Activated T-cell treated with anti-CD3 and anti-CD28 coated beads for 4 hours (primary cell): ENCODE measurements at places on chromosomes 7 and 10.

DNA sequence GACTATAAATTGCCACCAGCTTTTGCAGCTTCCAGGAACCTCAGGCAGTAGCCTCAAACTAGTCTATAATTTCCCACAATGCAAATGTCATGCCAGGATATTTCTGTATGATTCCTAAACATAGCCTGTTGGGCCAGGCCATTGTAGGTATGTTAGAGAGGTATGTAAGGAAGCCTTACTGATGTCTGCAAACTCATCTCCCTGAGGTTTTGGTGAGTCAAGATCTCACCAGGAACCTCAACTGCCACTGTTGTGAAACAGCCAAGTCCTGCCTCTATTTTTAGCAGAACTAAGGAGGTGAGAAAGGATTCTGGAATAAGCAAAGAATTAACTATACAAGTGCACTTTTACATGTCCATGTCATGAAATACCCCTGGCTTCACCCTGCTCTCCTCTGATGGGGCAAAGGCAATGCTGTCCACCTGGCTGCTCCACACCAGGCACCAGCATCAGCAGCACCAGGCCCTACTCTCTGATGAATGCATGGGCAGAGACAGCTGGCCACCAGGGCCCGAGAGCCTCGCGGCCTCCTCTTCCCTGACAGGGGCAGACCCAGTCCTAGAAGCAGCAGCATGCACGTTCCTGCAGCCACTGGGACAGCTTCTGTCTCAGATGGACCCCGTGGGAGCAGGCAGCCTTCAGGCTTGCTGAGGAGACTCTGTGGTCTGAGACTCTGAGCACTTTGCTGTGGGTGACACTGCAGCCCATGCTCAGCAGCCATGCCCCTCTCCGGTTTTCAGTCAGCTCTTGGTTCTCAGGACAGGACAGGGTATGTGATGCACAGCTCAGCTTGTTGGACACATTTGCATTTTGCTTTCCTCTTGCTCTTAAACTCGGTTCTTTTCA, 147.3 kb downstream of the ZMYND11 start:
- no peak for DNase-seq

GRCh38 chr10:79930751-79931150, 18.2 kb downstream of the SFTPD start:
- DNase-seq = no peak

DNA sequence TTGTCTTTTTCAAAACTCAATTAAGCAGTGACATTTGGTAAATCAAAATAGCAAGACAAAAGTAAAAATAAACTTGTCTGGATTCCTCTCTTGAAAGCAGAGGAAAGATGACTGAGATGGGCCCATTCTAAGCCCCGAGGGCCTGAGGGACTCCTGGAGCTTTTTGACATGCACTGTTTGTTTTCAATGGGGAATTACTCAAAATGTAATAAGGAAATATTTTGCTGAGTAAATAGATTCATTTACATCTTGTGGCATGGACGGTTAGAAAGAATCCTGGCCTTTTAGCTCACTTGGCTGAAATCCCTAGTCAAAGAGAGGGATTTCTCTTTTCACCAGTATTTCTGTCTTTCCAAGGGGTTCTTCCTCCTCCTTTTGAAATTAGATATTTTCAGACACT, 108.0 kb downstream of the MKX start:
- DNase-seq = no peak

GRCh38 chr7:69657331-69657730, 59.1 kb downstream of the AUTS2 start:
- no peak for DNase-seq

DNA sequence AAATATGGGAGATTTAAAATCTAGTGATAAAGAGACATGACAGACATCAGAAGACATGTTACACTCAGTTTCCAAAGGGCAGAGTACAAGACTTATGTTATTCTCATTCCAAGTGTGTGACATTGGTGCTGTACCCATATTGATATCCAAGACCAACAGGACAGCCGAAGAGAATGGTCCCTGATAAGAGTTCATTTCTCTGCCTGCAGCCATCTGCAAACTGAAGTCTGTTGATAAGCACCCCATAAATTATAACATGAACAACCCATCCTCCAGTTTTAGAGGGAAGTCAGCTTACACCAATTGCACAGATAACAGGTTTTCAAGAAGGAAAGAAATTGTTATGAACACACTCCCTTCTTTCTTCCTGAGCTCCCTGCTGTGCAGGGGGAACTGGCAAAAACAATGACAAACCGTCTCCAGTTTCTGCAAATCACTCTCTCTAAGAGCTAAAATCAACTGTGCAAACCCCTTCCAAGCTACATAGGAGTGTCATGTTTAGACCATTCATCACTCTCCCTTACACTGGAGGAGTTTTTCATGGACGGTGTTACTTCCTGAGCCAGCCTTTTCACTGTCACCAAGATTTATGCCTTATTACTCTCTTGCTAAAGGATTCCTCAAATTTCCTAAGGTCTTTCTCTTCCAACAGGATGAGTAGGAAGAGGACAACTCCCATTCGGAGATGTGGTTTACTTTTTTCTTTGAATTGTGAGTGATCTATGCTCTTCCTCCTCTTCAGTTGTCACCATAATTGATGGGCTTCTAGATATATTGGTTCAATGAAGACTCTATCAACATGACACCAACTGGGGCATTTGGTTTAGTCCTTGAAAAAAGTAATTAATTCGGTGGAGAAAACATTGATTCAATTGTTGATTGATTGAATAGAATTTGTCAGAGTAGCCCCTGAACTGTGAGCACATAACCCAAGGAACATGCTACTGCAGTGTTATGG, 80.3 kb upstream of the FAM171A1 start:
- DNase-seq = no peak

DNA sequence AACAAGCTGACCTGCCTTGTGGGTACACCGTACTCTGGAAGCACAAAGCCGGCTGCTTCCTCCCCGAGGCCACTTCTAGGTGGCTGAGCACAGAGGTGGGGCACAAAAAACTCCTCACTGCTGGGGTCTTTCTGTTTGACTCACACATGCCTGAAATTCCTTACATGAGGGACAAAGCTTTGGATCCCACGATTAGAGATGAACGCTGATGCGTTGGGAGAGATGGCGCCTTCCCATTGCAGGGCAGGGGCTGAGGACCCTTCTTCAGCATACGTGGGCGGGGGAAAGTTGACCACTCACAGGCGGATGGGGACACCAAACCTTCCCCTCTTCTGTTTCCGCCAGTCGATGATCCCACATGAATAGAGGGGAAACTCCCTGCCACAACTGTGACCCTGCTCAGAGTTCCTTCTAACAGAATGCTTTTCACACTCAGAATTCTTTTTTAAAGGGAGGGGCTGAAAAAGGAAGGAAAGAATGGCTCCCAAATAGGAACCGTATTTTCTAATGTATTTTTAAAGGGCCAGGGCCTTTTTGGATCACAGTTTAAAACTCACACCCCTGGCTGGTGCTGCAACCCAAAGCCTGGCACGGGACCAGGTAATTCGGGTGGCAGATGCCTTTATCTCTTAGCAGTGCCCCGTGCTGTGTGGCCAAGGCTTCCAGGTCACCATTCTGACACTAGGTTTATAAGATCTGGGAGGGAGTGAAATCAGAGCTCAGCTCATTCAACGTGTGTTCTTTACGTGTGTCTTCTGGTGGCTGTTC, 134.0 kb downstream of the PRKAG2 start:
- DNase-seq = no peak

DNA sequence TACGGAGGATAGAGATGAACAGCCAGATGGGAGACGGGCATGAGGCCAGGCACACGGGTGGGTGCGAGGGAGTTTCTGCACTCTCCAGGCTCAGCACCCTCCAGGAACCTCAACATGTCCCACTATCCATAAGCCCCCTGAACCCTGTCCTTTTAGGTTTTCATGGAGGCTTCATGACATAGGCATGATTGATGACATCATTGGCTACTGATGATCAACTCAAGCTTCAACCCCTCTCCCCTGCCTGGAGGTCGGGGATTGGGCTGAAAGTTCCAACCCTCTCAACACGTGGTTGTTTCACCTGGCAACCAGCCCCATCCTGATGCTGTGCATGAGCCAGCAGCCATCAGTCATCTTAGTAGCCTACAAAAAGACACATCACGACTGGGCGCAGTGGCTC, 360.7 kb upstream of the AUTS2 start:
- DNase-seq = no peak

GRCh38 chr10:129593953-129594352, 126.9 kb downstream of the MGMT start:
- DNase-seq = no peak

DNA sequence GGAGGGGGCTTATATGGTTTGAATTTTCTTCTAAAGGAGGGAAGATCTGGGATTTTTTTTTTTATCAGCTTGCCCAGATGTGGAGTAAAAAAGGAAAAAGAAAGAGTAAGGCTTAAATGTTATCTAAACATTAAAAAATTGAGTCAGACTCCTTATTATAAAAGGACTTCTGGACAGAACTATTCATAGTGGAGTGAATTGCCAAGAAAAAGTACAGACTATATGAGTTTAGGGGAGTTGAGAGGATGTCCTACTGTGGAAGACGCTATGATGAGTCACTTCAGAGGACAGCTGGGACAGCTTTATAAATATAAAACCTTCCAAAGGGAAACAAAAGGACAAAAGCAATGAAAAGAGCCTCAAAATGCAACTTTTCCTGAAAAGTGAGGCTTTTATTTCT, 73.0 kb downstream of the TFPI2 start:
- DNase-seq = no peak

DNA sequence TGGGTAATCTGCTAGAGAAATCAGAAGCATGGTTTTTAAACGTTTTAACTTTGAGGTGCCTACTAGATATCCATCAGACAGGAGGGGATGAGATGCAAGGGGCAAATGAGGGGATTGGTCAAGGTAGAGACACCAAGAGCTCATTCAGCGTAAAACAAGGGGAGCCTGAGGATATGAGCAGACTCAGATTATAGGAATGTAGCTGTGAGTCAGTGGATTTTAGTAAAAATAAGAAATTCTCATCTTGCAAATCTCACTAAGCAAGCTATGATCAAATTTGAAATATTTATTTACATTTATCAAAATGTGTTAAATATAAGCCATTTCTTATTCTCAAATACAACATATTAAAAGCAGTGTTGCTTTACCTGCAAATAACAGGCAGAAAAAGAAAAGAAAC, 21.4 kb upstream of the TFEC start:
- no peak for DNase-seq

GRCh38 chr7:30163231-30163894, 28.6 kb downstream of the MTURN start:
- no peak for DNase-seq

GRCh38 chr10:96996275-96996965, 164.3 kb downstream of the LCOR start:
- no peak for DNase-seq

DNA sequence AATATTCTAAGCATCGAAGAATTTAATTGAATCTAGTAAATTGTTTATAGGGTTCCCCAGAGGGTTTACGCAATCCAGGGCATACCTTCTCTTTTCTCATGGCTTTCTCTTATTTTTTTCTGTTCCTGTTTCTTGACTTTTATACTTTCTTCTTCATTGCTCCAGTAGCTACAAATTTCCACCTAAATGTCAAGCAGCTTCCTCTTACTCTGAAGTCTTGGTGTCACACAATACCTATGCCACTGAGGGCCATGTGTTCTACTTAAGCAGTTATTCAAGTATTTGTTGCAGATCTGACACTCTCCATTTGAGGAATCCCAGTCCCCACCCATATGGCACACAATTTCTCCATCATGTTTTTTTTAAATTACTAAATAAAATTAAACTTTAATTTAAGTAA, 343.1 kb upstream of the MBL2 start:
- DNase-seq = no peak

GRCh38 chr7:98307971-98308466, 26.5 kb downstream of the BRI3 start:
- no peak for DNase-seq

- no peak for DNase-seq
These were observed 316.2 kb downstream of the ATRNL1 start for GRCh38 chr10:115409347-115409746.

- no peak for DNase-seq
These were observed 35.0 kb downstream of the NSUN6 start for GRCh38 chr10:18616337-18616736.

DNA sequence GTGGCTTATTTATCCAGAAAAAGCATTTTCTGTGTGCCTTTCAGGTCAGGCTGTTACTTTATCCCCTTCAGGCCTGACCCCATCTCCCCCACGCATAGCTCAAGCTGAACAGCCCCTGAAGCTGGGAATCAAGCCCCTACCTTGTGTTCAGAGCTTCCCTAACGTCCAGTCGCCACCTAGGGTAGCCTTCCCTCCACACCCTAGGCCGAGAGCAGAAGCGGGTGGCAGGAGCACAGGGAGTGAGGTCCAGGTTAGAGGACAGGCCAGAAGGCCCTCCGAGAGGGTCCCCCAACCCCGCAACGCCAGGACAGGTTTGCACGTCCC, 479 bp upstream of the SEMA4G start:
- DNase-seq = no peak

GRCh38 chr10:125166658-125167057, 6.3 kb upstream of the CTBP2 start:
- DNase-seq = no peak

DNA sequence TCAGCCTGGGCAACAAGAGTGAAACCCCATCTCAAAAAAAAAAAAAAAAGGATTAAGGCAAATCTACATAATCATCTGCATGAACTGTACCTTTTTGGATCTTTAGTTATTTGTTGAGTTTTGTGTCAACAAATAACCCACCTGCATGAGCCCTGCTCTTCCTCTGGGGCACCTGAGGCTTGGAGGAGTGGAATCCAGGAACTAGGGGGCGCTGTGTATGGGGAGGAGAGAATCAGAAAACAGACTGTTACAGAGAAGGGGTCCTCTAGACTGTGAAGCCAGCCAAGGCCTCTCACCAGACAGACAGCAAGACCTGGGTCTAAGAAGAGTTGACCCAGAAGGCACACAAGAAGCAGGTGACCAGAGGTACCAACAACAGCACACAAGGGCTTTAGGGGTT, 682.8 kb upstream of the NRP1 start:
- DNase-seq = no peak

GRCh38 chr10:99524050-99524666, 8.6 kb upstream of the NKX2-3 start:
- DNase-seq = no peak

- DNase-seq = no peak
These were observed 79.3 kb downstream of the GOLGA7B start for GRCh38 chr10:97928897-97929296.

GRCh38 chr10:72744566-72744965, 52.6 kb downstream of the MCU start:
- DNase-seq = no peak

GRCh38 chr7:151724250-151724915, 152.5 kb downstream of the PRKAG2 start:
- DNase-seq = no peak

DNA sequence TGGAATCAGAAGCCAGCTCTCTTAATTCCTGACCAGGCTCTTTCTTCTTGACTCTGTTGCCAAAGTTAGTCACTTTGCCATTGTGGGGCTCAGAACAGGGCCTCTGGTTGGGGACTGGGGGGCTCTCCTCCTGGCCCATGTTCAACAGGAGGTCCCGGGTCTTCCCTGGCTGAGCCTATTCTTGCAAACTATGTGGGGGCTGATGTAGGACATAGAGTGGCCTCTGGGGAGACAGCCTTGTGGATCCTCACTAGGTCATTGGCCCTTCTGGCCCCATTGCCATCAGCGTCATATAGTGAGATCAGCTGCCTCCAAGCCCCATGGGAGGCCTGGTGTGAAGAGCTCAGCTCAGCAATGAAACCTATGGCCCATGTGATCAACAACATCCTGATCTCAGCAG, 77.6 kb upstream of the LEP start:
- no peak for DNase-seq
